Activated CD4-positive, alpha-beta memory T cell treated with anti-CD3 and anti-CD28 coated beads, Interleukin-2, amount 10 ng/mL, durations not matched to agents 7 days and 5 days (primary cell): ENCODE measurements at places on chromosomes 6 and 20. TPM values are rescaled to one million over a fixed set of nuclear protein-coding genes. Genes with fewer than 3 reads are reported as not detected.

The PNLDC1 gene
- total RNA-seq = 0.25 TPM

The PNPLA1 gene
- total RNA-seq = 0.13 TPM

The UNC5CL gene
- total RNA-seq = 1.6 TPM

The DEFB123 gene
- not detected for total RNA-seq

The VSX1 gene
- not detected for total RNA-seq

The BTN1A1 gene
- total RNA-seq = not detected

The KCNS1 gene
- 0.13 TPM for total RNA-seq

The RIMS4 gene
- total RNA-seq = not detected

The LTB gene
- 1,194 TPM for total RNA-seq

The SLC32A1 gene
- total RNA-seq = not detected

The SESN1 gene
- 22.9 TPM for total RNA-seq

The SDHAF4 gene
- 11.6 TPM for total RNA-seq
